ENCODE measurements at places on chromosomes 6 and 20.

- DNase-seq, result no peak
Measured at GRCh38 chr6:524803-525202, 132.1 kb downstream of the HUS1B start.

DNA sequence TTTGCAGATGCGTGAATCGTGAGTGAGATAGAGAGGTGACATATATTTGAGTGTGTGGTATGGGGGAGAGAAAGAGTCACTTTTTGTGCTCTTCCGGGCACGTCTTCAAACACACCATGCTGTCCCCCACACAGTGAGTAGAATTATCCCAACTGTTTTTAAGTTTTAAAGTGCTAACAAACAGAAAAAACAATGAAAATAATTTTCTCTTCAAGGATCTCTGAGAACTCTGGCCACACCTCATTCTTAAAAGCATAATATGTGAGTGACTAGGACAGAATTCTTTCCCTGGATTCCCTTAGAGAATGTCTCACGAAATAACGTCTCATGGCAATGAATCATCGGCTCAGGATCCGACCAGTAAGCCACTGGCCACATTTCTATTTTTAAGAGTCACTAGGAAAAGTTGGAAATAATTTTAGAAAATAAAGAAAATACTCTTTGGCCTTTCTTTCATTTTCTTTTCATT is 235.7 kb upstream of the ZNF217 start:
- DNase-seq, result no peak

- DNase-seq, result no peak
Measured at GRCh38 chr6:68915586-68915985, 280.5 kb downstream of the ADGRB3 start.

- no peak for DNase-seq
Measured at GRCh38 chr6:150787429-150787828, 78.1 kb upstream of the MTHFD1L start.

- no peak for DNase-seq
Measured at GRCh38 chr6:80170433-80170832, 64.0 kb downstream of the BCKDHB start.

- DNase-seq, result no peak
Measured at GRCh38 chr6:149897015-149897697, 757 bp downstream of the RAET1E start.

GRCh38 chr20:50916934-50917333 is 14.3 kb downstream of the ADNP start:
- no peak for DNase-seq

GRCh38 chr6:144955392-144955791 is 670.3 kb downstream of the UTRN start:
- no peak for DNase-seq

DNA sequence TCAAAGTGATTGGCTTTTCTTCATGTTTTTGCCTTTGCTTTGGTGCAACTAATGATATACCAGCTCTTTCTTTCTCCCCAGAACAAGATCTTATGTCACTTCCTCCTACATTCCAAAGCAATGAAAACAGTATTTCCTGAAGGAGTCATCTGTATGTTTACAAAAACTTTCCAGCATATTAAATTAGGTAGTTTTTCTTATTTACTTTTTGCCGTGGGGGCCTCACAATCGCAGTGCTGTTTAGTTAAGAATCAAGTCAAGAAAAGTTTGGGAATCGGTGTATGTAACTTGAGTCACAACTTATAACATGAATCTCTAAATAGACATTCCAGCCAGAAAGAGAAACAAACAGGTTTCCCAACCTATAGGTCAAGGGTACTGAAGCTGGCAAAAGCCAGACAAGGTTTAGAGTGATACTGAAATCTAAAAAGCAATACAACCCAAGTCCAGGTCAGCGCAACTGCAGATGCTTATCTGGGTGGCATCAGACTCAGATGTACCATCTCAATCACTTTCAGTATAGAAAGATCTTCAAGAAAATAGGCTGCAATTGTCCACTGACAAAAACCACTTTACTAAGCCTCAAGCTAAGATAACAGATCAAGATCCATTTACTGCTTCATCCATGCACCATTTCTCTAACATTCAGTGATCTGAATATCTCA is 63.6 kb downstream of the IPCEF1 start:
- no peak for DNase-seq

GRCh38 chr6:159112714-159113113 is 56.5 kb upstream of the FNDC1 start:
- no peak for DNase-seq

GRCh38 chr20:14331646-14332045 is 5.8 kb downstream of the FLRT3 start:
- DNase-seq, result no peak

GRCh38 chr6:166587631-166588413 is 1.3 kb upstream of the RAMACL start:
- DNase-seq, result no peak

GRCh38 chr6:36827261-36828079 is 11.8 kb downstream of the CPNE5 start:
- DNase-seq, result peak; percentile 20

DNA sequence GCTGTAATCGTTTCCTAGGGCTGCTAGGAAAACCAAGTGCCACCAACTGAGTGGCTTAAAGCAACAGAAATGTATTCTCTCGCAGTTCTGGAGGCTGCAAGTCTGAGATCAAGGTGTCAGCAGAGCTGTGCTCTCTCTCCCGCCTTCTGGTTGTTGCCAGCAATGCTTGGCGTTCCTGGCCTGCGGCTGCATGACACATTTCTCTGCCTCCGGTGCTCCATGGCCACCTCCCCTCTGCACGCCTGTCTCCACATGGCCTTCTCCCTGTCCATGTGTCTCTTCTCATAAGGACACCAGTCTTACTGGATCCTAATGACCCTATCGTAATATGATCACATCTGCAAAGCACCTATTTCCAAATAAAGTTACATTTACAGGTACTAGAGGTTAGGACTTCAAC is 91.7 kb upstream of the AKAP12 start:
- DNase-seq, result no peak

DNA sequence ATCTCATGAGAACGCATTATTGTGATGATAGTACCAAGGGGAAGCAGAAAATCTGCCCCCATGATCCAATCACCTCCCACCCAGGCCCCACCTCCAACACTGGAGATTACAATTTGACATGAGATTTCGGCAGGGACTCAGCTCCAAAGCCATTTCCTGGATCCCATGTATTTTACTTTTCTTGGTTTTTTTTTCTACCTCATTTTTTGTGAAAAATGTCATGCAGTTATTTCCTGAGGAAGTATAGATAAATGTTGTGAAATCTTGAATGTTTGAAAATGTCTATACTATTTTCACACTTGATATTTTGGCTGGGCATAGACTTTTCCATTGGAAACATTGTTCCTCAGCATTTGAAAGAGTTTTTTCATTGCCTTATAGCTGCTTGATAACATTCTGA is 9.1 kb upstream of the BRPF3 start:
- no peak for DNase-seq

GRCh38 chr20:375265-375889 is 5.2 kb upstream of the TRIB3 start:
- no peak for DNase-seq

DNA sequence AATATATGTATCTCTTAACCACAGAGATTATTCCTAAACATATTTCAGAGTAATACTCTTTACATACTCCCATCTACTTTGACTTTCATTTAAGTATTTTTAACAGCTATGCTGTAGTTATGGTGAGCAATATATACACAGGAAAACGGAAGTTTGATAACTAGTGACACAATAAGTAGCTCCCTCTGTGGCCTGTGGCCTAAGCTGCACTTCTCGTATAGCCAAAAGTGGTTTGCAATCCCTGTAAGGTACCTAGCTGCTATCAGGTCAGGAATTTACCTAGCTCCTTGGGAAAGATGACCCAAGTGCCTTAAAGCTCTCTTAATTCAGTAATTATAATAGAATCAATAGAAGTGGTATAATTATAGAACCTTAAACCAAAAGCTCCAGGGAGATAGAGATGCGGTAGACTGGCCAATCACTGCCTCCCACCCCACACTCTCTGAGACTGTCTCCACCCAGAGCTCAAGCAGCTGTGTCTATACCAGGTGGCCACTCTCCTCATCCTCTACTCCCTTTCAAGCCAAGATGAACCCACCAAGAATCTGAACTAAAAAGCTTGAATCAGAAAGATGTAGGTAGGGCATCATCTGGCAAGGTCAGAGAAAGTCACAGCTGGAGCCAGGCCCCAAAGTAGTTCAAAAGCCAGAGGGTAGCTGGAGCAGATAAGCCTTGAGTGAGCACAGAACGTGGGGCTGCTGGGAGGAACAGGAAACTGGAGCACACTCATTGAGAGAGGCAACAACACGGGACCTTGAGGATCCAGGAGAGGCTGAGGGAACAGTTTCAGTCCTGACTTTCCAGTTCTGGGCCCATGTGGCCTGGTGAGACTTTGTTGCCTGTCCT is 84.9 kb upstream of the ASF1A start:
- DNase-seq, result no peak

DNA sequence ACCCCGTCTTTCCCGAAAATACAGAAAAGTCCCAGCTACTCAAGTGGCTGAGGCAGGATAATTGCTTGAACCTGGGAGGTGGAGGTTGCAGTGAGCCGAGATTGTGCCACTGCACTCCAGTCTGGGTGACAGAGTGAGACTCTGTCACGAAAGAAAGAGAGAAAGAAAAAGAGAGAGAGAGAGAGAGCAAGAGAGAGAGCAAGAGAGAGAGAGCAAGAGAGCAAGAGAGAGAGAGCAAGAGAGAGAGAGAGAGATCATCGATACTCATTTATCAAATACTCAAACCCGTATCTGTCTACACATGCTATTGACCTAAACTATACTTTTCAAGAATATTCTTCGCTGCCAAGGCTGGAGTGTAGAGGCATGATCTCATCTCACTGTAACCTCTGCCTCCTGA is 28.2 kb upstream of the SALL4 start:
- no peak for DNase-seq

DNA sequence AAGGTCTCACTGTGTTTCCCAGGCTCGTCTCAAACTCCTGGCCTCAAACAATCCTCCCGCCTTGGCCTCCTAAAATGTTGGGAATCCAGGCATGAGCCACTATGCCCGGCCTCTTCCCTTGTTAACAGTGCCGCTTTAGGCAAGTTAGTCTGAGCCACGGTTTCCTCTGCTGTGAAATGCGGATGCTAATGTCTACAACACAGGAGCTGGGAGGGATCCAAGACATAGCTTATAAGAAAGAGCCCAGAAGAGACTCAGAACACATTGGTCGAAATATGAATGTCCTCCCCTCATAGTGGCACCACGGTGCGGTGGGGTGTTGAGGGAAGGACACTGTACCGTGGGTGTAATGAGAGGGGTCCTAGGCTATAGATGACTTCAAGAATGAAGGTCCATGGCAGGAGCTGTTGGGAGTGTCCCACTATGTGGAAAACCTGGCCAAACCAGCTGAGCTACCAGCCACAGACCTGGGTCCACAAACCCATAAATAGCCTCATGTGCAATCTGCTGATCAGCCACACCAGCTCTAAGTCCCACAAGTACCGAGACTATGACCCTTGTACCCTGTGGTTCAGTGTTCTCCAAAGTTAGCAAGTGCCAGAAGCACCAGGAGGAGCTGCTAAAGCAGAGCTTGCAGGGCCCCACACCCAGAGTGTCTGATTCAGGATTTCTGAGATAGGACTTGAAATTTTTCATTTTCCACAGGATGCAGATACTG is 57.8 kb upstream of the ZFAND3 start:
- no peak for DNase-seq

DNA sequence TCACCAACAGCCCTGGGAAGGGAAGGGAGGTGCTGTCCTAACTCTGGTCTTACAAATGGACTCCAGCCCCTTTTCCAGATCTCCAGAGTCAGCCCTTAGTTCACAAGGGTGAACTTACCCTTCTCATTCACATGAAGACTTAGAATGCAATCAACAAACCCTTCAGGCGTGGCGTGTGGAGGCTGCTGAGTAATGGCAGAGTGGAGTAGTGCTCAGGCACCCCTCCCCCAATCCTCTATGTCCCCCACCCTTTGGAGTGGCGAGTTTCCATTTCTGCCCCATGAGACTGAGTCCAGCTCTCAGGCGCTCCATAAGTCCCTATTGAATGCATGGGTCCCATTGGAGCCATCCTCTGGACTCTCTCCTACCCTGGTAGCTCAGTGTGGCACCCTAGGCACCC is 3.3 kb downstream of the SNAI1 start:
- DNase-seq, result no peak

GRCh38 chr6:43915208-43915869 is 145.3 kb downstream of the VEGFA start:
- DNase-seq, result no peak

DNA sequence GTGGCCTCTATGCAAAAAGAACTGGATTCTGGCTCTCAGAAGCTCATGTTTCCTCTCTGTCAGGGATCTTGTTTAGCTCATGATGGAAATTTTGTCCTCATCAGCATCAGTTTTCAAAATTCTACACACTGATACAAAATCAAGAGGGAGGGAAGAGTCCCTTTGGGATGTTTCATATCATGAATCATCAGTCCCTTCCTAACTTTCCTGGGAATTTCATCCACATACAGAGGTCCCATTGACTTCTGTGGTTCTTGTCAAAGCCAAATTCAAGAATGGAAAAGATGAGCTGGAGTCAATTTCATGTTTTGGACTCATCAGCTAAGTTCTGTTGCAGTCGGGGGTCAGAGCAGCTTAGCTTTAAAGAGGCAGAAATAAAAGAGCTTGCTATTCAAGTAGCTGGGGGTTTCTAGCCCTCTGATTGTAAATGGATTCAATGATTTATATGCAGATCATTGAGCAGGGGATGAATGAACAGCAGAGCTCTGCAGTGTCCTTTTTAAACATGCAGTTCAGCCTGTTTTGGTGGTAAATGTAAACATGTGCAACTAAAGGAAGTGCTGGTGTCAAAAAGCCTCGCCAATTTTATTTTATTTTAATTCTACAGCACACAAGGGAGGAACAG is 21.3 kb upstream of the TMEM14A start:
- DNase-seq, result no peak

GRCh38 chr20:22071841-22072240 is 366.4 kb downstream of the PAX1 start:
- DNase-seq, result no peak

DNA sequence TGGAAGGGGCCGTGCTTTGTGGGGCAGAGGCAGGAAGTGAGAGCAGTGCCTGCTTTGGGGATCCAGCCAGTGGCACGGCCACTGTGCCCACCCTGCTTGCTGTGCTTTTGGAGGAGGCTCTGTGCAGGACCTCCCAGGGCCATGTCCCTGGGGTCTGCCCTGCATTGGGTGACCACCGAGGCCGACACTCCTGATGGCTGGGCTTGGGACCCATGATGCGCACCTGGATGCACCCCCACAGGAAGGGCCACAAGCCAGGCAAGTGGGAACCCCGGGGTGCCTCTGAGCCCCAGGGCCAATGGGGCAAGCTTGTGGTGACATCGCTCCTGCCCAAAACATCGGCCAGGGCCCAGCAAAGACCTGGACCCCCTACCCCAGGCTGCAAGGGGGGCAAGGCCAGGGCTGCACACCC is 738.6 kb upstream of the GJE1 start:
- DNase-seq, result no peak

- DNase-seq, result no peak
Measured at GRCh38 chr20:63248835-63249591, 5.2 kb downstream of the NKAIN4 start.

Measured in NCI-H1105 (cell line).